ENCODE measurements at places on chromosomes 3 and 15.

GRCh38 chr15:89416339-89417183 lies 79.8 kb downstream of the RHCG start:
- DNase-seq = peak; percentile 74

DNA sequence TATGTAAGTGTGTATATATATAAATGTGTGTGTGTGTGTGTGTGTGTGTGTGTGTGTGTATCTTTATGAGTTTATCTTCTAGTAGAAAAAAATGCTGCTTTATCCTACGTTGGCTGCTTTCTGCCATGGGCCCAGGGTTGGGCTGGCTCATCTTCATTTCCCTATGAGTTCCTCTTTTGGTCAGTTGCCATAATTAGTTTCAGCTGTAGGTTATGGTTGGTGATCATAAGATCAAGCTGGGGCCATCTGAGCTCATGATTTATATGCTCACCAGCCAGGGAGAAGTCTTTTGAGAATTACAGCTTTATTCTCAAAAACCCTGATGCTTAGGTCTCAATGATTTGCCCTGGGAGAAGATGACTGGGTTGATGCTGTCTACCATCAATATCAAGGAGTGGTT lies 775.8 kb upstream of the ARPP21 start:
- DNase-seq = no peak

DNA sequence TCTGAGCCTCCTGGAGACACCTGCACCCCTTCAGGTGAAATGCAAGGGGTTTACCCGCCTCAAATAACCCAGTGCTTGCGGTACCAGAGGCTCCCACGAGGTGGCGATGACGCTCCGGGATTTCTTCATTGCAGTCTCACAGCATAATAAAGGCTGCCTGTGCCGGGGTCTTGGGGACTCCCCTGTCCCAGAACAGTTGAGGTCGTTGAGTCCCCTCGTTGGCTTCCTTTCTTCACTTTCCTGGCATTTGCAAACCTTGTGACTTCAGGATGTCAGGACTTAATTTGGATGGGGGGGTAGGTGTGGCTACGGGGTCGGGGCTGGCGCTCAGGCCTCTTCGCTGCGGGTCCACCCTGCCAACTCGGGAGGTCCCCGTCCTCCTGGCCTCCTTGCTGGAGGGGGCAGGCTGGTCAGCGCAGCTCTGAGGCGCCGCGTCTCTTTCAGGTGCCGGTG lies 1.3 kb downstream of the GNAT1 start:
- peak; percentile 86 for DNase-seq

DNA sequence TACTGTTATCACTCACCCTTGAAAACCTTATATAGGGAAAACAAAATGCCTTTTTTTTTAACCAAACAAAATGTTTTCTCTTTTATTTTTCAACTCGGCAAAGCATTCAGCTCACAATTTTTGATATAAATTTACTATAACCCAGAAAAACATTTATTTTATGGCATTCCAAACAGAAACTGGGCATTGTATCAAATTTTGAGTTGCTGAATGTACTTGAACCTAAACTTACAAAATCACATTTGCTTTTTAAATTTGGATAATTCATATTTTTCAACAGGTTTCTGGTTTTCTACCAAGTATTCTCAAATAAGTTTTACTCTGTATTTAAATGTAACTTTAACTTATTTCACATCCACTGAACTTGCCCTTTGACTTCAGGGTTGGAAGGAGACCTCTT lies 405.6 kb downstream of the GRM7 start:
- DNase-seq = no peak

DNA sequence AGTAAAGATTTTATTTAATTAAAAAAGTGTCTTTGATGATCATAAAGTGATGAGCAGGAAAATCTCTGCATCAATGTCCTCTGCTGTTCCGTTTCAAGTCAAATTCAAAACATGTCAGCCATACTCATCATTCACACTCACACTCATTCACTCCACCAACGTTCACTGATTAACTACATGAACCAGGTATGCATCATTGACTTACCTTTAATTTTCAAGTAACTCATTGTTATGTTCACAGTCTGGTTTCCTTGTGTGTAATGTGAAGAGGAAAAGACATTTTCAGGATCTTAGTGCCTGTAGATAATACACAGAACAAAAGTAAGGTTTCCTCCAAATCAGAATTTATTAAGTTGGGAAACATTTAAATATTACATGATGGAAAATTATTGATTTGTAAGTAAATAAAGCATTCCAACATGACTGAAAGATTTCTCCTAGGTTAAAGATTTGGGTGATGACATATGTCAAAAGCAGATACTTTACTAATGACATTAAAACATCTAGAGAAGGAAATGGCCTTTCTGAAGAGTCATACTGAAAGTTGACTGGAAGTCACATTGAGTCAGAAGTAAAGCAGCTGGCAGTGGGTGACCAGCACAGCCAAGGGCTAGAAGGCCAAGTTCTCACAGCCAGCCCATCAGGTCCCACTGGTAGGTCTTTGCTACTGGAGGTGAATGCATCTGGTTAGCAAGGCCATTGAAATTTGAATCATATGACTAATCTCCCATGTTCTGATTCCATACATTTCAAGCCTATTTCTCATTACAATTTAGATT lies 251.9 kb downstream of the CDIN1 start:
- DNase-seq = no peak

GRCh38 chr3:82157952-82158351 lies 396.5 kb upstream of the GBE1 start:
- no peak for DNase-seq

DNA sequence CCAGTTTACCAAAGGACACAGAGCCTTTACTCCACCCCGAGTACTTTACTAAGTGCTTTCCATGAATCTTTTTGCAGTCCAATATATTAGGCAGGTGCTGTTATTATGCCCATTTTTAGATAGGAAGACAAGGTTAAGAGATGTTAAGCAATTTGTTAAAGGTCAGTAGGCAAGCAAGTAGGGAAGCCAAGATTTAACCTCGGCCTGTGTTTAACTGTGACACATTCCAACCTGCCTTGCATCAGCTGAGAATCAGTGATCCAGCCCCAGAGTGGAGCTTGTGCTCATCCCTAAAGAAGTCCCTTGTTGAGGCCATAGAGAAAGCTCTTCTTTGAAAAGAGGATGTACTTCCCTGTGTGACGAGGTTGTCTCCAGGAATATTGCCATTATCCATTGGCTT lies 51.3 kb upstream of the C15orf61 start:
- DNase-seq = no peak

- DNase-seq = no peak
Measured at GRCh38 chr3:161531930-161532329, 35.3 kb downstream of the OTOL1 start.

- no peak for DNase-seq
Measured at GRCh38 chr15:56411122-56411749, 46.0 kb downstream of the TEX9 start.

GRCh38 chr15:38687775-38688495 lies 123.3 kb upstream of the RASGRP1 start:
- no peak for DNase-seq

DNA sequence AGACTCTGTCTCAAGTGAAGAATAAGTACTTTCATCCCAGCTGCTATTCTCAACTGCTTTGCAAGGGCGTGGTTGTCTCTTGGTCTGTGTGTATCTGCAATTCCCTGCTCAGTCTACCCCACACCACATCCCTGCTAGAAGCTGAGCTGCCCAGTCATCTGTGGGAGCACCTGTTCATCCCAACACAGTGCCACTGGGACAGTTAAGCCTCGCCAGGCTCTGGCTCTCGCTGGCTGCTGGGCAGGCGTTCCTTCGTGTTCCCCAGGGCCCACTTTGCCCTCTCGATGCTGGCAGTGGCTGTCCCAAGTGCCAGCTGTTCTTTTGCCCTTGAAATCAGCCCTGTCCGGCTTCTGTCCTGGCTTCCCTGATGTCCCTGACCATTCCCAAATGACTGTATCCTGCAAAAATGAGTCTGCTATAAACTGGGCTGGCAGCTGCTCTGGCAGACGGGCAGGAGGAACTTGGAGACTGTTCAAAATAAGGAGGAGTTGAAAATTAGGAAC lies 91.6 kb upstream of the KLHL25 start:
- no peak for DNase-seq

- no peak for DNase-seq
Measured at GRCh38 chr3:143910756-143911155, 60.9 kb upstream of the DIPK2A start.

GRCh38 chr3:45035441-45036301 lies 9.6 kb downstream of the CLEC3B start:
- DNase-seq = no peak

GRCh38 chr3:30538791-30539190 lies 67.6 kb upstream of the TGFBR2 start:
- DNase-seq = no peak

- no peak for DNase-seq
Measured at GRCh38 chr3:42117175-42118008, 26.2 kb downstream of the TRAK1 start.

GRCh38 chr3:59401924-59402323 lies 352.1 kb upstream of the CFAP20DC start:
- DNase-seq = no peak

GRCh38 chr3:98779541-98780335 lies 16.6 kb downstream of the ST3GAL6 start:
- no peak for DNase-seq

- DNase-seq = no peak
Measured at GRCh38 chr3:134059035-134059601, 29.4 kb upstream of the SLCO2A1 start.

DNA sequence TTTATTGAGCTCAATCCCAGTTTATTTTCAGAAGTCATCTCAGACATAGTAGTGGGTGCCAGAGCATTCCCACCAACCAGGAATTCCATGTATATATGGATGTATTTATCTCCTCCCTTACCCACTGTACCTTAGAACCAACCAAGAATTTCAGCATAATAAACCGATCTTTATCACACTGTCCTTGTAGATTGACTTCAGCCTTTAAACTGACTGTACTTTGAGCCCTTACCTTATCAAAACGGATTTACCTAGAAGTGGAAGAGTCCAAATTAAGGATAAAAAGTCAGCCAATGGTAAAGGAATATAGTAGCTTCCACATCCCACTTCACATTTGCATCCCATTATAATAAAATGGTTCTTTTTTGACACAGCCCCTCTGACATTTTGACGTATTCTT lies 37.9 kb downstream of the GATM start:
- DNase-seq = no peak

DNA sequence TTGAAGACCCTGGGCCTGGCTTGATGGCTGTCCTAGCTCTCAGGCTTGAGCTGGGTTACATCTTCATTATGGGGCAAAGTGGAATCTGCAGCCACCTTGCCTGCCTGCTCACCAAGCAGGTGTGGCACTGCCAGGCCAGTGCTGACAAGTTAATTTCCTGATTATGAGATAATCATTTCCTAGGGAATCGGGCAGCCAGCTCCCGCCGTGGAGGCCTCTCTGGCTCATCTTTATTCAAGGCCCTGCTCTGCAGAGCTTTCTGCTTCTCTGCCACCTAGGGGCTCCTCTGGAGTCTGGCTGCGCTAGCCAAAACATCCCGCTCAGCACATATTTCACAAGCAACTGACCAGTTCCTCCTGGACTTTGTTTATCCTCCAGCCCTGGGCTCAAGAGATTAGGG lies 9.9 kb downstream of the LOXL1 start:
- no peak for DNase-seq

DNA sequence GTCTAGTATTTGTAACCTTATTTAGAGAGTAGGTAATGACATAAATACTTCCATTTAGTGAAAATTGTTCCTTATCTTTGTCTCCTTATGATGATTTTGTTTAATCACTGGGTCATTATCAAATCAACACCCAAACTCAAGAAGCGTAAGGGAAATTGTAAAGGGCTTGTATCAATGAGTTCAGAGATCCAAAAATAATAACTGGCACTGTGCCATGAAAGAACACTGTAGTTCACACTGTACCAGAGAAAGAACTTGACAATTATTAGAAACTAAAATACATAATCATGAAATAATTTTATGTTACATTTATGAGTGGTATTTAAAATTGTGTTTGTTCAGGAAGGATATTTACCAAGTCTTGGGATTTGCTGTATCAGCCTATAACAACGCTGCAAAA lies 895.4 kb downstream of the FHIT start:
- no peak for DNase-seq

GRCh38 chr15:80669663-80670273 lies 25.3 kb upstream of the ABHD17C start:
- DNase-seq = no peak

DNA sequence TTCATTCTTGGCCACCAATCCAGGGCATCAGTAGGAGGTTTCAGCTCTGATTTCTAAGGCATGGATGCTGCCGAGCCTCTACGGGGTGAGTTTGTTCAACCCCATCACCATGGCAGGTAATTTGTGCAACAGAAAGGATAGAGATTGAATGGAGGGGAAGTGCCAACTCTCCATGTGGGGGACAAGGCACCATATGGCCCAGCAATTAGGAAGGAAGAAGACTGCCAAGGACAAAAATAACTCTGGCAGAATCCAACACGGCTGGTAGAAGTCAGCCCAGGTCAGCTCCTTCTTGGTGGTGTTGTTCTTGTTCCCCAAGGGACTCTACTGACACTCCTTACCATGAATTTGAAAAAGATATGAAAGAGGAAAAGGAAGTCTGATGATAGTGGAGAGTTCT lies 503.9 kb downstream of the MAGI1 start:
- DNase-seq = no peak

DNA sequence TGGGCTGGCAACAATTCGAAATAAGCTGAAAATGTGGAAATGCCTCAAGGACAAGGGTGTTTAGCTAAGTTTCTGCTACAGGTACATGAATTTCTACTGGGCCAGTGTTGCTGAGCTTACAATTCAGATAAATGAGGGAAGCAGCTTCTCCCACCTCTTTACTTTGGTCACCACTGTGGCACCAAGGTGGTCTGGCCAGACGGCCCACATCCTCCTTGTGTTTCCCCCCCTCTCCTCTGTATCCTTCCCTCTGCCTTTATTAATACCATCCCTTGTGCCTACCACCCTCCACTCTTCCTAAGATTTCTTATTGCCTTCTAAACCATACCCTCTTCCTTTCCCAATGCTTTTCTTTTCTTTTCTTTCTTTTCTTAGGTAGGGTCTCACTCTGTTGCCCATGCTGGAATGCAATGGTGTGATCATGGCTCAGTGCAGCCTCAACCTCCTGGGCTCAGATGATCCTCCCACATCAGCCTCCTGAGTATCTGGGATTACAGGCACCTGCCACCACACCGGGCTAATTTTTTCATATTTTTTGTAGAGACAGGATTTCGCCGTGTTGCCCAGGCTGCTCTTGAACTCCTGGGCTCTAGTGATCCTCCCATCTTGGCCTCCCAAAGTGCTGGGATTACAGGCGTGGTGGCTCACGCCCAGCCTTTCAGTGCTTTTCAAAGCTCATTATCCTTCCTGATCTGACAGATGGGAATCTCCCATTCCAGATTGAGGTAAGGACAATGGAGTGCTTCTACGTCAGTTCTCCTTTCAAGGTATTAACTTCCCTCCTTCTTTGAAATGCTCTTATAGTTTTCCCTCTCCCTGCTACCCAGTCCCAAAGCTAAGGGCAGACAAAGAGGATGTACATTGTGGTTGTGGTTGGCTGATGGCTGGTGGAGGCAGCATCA lies 14.8 kb downstream of the ANXA2 start:
- no peak for DNase-seq
